Naive thymus-derived CD4-positive, alpha-beta T cell (primary cell): ENCODE measurements at places on chromosomes 11 and 22.
A peak's percentile ranks its signal among the peaks of the same experiment; 100 is the strongest.

DNA sequence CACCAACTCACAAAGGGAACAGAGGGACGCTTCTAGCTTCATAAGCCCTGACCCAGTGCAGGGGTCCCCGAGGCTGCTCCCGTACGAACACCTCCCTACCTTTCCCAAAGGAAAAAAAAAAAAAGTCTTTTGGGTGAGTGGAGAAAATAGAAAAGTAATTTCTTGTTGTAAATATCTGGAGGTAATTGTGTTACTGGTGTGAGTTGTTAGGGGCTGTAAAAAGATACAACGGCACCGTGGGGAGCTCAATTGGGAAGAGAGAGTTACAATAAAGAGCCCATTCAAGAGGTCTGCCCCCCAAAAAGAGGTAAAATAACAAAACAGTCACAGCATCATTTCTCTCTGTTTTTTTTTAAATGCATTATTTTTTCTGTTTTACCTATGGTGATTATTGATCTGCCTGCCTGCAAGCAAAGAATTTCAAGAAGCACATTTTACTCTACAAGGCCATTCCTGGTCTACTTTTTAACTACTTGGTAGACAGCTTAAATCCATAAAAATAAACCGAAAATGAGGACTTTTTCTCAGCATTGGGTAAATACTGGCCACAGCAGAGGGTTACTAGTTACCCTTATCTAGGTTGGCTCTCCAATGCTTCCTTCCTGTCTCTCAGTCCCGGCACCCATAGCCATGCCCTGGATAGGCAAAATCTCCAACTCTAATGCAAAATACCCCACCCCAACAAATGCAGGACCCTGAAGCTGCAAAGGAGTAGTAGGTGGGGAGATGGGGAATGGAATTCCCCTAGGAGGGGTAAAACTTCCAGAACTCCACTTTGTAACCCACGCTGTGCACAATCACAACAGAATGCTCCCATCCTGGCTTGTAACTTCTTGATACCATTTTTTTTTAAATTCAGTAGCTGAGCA, 3.1 kb downstream of the PAX6 start:
- DNase-seq = no peak

GRCh38 chr11:119147604-119148333, 1.1 kb upstream of the ABCG4 start:
- no peak for DNase-seq

GRCh38 chr11:67576735-67577475, 6.7 kb upstream of the GSTP1 start:
- no peak for DNase-seq

GRCh38 chr11:18005376-18006129, 7.3 kb downstream of the SERGEF start:
- no peak for DNase-seq

DNA sequence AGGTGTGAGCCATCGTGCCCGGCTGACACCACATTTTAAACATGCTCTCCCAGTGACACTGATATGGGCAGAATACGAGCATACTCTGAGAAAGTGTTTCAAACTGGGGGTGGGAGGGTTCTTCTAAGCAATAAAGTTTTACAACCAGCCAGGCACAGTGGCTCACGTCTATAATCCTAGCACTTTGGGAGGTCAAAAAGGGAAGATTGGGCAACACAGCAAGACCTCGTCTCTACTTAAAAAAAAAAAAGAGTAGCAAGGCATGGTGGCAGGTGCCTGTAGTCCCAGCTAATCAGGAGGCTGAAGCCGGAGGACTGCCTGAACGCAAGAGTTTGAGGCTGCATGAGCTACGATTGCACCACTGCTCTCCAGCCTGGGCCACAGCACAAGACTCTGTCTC, 2.2 kb downstream of the GANAB start:
- DNase-seq = no peak

DNA sequence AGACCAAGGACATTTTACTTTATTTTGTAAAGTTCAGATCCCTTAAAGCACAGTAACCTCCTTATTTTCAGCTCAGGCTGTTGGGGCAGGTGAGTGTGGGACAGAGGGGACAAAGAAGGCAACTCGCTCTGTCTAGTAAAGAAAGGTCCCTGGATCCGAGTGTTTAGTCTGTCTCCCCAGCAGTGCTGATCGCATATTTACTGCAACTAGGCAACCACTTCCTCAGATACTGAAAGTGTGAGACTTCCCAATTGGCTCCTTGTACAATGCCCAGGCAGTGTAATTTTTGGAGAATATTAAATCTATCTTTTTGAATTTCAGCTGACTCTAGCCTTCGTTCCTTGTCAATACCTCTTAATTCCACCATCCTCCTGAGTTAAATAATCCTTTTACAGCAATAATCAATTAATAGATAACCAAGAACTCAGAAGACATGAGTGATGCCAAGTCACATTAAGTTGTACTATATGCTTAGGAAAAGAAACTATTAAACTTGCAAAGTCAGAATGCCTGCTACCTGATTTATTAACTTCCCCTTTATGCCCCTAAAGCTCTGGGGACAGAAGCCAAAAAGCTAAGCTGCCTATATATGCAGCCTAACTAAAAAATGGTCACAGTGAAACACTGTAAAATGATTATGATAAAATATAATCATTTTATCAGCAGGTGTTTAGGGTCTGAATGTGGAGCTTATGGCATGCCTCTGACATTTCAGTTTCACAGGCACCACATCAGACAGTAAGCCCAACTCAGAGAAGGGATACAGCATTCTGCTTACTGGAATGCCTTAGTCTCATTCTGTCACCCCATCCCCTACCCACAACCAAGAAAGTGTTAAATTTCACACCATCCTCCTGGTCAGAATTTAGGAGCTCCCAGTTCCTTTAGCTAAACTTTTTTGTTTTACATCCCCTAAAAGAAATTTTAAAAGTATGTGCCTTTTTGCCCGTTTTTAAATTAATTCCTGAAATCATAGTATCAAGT, 138.7 kb downstream of the TRIM44 start:
- no peak for DNase-seq

DNA sequence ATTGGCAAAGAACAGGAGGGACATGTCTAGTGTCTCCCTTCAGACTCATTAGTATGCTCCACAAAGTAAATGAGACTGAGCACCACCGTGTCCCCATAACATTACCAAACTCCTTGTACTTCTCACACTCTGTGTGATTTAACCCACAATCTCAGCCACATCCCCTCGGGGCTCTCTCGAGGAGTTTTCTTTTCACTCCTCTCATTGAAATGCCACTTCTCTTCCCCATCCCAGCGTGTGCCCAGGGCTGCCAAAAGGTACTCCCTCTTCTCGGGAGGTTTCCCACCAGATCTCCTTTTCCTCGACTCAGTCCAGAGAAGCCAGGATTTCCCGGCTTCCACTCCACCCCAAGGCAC, 1.1 kb downstream of the RBFOX2 start:
- peak; percentile 19 for DNase-seq

GRCh38 chr22:24467340-24467739, 27.8 kb upstream of the UPB1 start:
- no peak for DNase-seq
